Stimulated activated CD8-positive, alpha-beta memory T cell treated with anti-CD3 and anti-CD28 coated beads, Interleukin-4, amount 100 ng/mL, for 24 hours (primary cell): ENCODE measurements at places on chromosomes 1 and 21.

GRCh38 chr1:72851597-72851996 lies 569.3 kb upstream of the NEGR1 start:
- no peak for DNase-seq

- no peak for DNase-seq
Observed at GRCh38 chr1:55632058-55632457, 416.9 kb upstream of the USP24 start.

GRCh38 chr21:43775795-43776430 lies at the start of gene CSTB:
TSS of gene CSTB (minus strand) at chr21:43776308. CDS start at chr21:43776269, 39 bp downstream.
- peak; percentile 83 for DNase-seq

- no peak for DNase-seq
Observed at GRCh38 chr1:21090463-21090862, 86.2 kb downstream of the EIF4G3 start.

GRCh38 chr1:43557744-43558245 lies 27.1 kb downstream of the PTPRF start:
- no peak for DNase-seq
